ENCODE measurements at places on chromosomes 2 and 18.

DNA sequence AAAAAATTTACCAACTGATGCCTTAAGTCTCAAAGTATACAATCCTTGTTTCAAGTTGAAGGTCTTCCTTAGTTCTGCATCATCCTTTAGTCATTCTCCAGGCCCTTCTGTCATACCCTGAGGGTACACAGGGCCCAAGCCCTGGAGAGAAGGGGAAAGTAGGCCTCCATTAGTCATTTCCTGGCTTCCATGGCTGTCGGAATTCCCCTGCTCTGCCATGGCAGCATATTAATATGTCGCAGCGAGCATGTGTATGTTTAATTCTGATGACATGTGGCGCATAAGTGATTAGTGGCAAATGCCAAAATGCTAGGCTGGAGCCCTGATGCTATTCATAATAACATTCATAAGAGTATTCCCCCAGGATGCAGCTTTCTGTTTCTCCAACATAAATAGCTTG is 22.1 kb downstream of the GPR39 start:
- DNase-seq = peak; percentile 69

DNA sequence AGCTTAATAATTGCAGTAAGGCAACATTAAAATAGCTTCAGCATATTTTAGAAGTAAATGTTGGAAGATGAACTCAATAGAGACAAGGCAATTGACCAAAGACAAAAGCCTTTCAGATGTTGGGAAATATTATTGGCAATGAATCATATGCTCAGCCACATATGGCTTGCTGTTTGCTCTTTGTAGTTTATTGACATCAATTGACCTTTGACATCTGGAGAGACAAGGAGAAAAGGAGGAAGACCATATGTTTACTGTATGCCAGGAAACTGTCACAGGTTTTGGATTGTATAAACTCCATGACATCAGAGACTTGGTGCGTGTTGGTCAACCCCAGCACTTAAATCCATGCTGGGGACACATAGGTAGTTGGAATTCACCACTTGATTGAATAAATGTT is 60.6 kb upstream of the SLC16A14 start:
- DNase-seq = no peak

DNA sequence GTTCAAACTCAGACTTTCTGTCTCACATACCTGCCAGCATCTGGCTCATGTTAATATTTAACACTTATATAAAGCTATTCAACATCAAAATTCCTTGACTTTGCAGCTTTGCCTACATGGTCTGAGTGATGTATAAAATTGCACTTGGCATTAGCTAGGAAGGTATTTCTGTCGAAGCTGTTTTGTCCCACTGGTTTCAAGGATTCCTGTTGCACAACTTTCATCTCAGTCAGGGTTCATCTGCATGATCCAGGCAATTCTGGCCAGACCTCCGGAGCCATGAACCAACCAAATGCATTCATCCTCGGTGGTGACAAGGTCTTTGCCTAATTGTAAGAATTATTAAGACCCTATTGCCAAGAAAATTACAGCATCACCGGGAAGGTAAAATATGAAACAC is 185.4 kb downstream of the ZEB2 start:
- no peak for DNase-seq

DNA sequence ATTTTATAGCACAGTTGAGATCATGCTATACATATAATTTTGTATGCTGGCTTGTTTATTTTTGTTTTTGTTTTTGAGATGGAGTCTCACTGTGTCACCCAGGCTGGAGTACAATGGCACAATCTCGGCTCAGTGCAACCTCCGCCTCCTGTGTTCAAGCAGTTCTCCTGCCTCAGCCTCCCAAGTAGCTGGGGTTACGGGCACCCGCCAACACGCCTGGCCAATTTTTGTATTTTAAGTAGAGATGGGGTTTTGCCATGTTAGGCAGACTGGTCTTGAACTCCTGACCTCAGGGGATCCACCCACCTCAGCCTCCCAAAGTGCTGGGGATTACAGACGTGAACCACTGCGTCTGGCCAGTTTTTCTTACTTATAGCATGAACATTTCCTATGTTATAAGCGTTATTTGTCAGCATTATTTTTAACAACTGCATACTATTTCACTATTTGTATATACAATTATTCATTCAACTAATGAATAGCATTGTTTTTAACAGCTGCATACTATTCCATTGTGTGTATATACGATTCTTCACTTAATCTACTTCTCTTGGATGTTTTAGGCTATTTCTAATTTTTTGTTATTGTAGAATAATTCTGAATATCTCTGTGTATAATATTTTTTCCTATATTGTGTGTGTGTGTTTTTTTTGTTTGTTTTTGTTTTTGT is 3.5 kb downstream of the EHD3 start:
- DNase-seq = no peak

DNA sequence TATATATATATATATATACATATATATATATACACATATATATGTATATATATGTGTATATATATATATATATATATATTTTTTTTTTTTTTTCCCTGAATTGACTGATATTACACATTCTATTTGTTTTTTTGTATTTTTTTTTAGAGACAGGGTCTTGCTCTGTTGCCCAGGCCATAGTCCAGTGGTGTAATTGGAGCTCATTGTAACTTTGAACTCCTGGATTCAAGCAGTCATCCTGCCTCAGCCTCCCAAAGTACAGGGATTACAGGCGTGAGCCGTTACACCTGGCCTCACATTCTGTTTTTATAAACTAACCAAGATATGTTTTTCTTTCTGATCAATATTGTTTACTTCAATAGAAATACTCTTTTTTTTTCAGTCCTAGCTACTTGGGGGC is 26.2 kb downstream of the NCAPH start:
- DNase-seq = no peak

- peak; percentile 86 for DNase-seq
Measured at GRCh38 chr18:35178260-35178659, 62.6 kb upstream of the ZNF397 start.

DNA sequence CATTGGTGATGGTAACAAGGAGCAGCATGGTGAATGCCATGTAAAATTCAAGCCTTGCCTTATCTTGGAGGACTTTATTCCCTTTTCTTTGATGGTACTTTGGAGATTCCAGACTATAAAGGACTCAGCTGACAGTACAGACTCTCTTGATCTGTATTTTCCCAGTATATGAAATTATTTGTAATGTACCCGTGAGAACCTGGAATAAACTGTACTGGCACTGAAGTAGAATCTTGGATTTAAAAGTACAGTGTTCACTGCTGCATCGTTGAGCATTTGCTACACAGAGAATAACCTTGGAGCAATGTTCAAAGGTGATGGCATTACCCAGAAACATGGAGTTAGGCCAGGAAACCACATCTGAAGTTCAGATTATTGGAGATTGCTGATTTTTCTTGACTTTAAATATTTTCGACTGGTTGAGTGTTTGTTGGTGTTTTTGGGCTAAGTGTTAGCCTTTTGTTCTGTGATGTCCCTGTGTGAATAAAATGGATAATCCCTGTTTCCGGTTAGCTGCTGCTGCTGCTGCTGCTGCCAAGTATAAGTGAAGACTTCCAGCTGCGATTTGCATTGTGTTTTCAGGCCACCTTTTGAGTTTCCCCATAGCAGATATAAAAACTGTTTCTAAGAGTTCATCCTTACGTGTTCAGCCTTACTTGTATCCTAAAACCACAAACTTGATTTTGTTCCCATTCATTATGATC is 122.0 kb downstream of the SPTBN1 start:
- no peak for DNase-seq

GRCh38 chr2:20467789-20468548 is 21.1 kb downstream of the RHOB start:
- no peak for DNase-seq

DNA sequence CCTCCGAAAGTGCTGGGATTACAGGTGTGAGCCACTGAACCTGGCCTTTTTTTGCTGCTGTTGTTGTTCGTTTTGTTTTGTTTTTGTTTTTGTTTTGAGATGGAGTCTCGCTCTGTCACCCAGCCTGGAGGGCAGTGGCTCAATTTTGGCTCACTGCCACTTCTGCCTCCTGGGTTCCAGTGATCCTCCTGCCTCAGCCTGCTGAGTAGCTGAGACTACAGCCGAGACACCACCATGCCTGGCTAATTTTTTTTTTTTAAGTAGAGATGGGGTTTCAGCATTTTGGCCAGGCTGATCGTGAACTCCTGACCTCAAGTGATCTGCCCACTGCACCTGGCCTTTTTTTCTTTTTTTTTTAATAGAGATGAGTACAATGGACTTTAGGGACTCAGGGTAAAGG is 22.0 kb downstream of the TMEM127 start:
- no peak for DNase-seq

DNA sequence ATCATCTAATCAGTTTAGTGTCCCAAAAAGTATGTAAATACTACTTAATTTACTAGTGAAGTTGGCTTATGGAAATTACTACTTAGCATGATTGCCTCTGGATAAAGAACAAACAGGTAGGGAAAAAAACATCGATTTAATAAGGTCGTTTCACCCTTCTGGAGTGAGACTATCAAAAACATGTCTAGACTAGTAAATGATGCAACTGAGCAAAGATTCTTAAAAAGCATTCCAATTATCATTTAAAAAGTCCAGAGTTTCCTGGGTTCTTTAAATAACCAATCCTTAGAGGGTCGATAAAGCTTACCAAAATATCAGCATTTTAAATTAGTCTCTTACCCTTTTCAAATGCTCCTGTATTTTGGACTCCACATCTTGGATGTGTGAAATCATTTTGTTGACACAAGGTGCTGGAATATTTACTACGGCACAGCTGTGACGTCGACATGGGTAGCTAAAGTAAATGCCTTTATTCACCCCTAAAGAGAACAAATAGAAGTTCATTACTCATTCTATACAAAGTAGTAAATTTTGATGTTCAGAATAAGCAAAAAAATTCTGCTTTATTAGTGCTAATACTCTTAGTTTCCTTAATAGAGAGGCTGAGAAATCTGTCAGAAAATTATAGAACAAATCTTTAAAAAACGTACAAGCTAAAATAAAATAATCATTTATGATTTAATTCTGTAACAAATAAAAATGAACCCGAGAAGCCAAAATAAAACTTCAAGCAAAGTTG is 70.6 kb downstream of the CCDC178 start:
- DNase-seq = no peak

GRCh38 chr2:96122391-96122790 is 6.0 kb upstream of the ADRA2B start:
- DNase-seq = no peak

- no peak for DNase-seq
Measured at GRCh38 chr2:15618449-15618855, 26.8 kb downstream of the DDX1 start.

GRCh38 chr2:232655392-232655791 is 22.0 kb downstream of the EFHD1 start:
- DNase-seq = no peak

GRCh38 chr18:55246278-55246677 is 287.0 kb upstream of the CCDC68 start:
- no peak for DNase-seq

DNA sequence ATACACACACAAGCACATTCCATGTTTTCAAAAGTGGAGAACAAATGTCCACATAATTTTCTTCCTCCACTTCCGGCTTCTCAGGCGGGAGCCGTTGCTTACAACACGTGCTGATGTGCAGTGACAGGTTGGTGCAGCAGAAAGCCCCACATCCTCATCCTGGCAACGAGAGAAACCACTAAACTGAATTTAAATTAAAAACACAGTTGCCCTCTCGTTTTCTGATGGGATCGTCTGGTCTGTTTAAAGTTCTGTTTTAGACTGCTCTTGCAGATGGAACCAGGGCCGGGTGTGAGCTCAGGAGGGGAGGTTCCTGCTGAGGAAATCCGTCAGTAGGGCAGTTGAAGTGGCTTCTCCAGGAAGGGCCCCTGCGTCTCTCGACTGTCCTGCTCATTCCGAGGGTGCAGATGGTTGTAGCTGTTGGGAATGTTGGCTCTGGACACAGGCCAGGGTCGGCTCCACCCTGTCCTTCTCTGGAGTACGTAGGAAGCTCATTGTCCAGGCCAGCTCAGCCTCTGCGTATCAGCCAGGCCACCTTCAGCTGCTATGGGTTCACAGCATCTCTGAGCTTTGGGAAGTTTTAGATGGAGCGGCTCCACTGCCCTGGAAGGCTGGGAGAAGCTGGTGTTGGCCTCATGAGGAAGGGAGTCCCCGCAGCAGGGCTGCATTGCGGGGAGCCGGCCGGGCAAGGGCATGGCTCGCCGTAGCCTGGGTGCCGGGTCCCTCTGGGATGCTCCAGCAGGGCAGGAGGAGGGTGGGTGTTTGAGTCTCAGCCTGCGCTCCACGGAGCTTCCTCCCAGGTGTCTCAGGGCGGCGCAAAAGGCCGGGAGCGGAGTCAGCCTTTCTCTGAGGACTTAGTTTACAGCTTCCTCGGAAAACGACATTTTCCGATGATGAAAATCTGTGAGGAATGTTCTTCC is 58.3 kb downstream of the NFATC1 start:
- no peak for DNase-seq

DNA sequence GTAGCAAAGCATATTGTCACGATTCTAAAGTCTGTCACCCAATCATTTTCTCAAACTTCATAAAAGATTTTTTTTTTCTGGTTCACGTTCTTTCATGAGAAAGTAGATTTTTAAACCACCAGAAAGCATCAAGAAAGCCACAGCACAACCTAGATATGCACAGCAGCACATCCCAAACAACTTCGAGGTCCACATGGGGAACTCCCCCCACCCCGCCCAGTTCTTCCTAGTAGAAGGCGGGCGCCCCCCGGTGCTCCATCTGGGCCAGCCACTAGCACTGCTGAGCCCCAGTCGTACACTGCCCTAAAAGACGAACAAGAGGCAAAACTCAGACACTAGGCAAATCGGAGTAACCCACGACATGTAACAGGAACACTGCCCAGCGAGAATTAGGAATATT is 15.5 kb downstream of the HDLBP start:
- DNase-seq = no peak

GRCh38 chr18:11154368-11154989 is 5.1 kb upstream of the PIEZO2 start:
- peak; percentile 71 for DNase-seq

- no peak for DNase-seq
Measured at GRCh38 chr2:182379241-182379640, 47.6 kb downstream of the PDE1A start.

GRCh38 chr18:44996261-44996660 is 315.6 kb downstream of the SETBP1 start:
- no peak for DNase-seq

DNA sequence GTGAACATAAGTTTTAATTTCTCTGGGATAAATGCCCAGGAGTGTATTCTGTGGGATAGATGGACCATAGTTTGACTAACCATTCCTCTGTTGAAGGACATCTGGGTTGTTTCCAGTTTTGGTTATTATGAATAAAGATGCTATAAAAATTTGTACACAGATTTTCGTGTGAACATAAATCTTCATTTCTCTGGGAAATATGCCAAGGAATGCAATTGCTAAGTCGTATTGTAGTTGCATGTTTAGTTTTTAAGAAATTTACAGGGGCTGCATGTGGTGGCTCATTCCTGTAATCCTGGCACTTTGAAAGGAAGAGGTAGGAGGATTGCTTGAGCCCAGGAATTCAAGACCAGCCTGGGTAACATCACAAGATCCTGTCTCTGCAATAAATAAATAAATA is 6.9 kb upstream of the SLC11A1 start:
- DNase-seq = no peak

All from RKO (cell line).